ENCODE measurements at places on chromosomes 11 and 22. TPM values are rescaled to one million over a fixed set of nuclear protein-coding genes. Genes with fewer than 3 reads are reported as not detected.

Gene DGCR6
- total RNA-seq: 2.9 TPM

Gene RAB39A
- 0.71 TPM for total RNA-seq

Gene PRR33
- 0.33 TPM for total RNA-seq

Gene LINC01488
- total RNA-seq: not detected

Gene FAM181B
- 3.7 TPM for total RNA-seq

Gene NXPE2
- total RNA-seq: 0.22 TPM

Gene IGLL5
- 0.59 TPM for total RNA-seq

Gene OPCML
- not detected for total RNA-seq

Gene MS4A6A
- 15.6 TPM for total RNA-seq

DNA sequence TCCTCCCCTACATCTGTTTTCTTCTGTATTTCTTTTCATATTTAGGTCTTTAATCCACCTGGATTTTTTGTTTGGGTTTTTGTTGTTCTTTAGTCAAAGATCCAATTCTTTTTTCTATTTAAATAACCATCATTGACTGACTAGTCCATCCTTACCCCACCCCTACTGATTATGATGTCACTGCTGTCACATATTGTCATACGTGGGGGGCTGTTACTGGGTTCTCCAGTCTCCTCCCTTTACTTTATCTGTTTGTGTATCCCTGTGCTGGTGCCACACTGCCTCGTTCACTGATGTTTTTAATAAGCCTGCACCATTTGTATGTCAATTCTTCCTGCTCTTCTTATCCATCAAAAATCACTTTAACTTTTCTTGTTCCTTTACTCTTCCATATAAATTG lies 6.9 kb upstream of the DCPS start:
- DNase-seq: no peak

- DNase-seq: no peak
Measured at GRCh38 chr22:44828193-44828592, 75.8 kb downstream of the ARHGAP8 start.

DNA sequence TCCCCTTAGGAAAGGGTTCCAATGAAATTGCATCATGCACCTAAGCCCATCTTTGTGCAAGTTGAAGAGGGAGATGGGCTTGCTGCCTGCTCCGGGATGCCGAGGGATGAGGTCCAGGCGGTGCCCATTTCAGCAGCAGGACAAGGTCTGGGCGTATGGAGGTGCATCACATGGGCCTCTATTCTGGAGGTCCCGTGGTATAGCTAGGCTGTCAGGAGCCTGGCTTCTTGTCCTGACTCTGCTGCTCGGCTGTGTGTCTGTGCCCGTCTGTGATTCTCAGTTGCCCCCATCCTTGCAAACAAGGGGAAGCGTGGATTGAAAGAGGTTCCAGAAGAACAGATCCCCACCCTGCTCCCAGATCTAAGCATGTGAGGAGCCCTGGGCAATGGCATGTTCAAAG lies 130.0 kb downstream of the OSBP2 start:
- DNase-seq: no peak

DNA sequence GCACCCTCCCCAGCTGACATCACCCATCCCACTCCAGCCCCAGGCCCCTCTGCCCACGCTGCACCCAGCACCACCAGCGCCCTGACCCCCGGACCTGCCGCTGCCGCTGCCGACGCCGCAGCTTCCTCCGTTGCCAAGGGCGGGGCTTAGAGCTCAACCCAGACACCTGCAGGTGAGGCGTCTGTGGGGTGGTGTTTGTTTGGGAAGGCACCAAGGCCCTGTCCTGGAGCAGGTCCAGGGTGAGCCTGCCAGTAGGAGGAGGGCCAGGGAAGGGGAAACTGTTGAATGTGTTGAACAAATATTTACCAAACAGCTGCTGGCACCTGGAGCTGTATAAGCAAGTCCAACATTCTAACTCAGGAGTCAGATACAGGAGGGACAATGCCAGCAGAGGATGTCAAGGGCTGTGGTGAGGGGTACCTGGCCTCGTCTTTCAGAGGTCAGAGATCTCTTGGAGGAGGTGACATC lies 3.1 kb downstream of the VEGFB start:
- DNase-seq: no peak

DNA sequence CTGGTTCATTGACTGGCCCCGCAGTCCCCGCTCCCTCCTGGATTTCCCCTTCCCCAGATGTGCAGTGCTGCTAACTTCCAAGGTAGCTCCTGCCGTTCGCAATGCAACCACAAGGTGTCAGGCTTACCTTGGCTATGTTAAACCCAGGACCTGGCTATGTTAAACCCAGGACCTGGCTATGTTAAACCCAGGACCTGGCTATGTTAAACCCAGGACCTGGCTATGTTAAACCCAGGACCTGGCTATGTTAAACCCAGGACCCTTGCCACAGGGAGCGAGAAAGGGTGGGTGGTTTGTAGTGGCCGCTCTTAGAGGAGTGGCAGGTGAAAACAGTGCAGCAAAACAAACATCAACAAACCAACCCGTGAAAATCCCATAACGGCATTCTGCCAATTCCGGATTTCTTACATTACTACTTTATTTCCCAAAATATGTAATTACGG lies 2.9 kb upstream of the ADAMTS8 start:
- peak; percentile 82 for DNase-seq

DNA sequence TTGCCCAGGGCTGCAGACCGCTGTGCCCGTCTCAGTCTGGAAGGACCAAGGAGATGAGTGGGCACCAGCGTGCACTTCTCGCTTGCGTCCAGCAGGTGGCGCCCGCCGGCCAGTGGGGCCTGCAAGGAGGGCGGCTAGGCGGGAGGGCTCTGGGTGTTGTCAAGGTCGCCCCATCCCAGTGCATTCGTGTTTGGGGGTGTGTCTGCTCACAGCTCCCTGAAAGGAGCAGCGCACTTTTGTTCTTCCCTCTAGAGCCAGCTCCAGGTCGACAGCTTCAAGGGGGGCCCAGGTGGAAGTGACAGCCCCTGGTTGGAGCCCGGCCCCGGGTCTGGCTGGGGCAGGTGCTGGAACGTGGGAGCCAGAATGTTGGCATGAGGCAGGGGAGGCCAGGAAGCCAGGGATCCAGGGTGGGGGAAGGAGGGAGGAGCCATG lies 23.4 kb upstream of the MPPED1 start:
- peak; percentile 77 for DNase-seq

- no peak for DNase-seq
Measured at GRCh38 chr11:74025467-74026166, 16.7 kb upstream of the UCP3 start.

DNA sequence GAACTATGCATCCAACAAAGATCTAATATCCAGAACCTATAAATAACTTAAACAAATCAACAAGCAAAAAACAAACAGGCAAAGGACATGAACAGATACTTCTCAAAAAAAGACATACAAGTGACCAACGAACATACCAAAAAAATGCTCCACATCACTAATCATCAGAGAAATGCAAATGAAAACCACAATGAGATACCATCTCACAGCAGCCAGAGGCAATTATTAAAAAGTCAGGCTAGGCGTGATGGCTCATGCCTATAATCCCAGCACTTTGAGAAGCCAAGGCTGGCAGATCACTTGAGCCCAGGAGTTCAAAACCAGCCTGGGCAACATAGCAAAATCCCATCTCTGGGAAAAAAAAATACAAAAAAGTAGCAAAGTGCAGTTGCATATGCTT lies 10.7 kb downstream of the SAA4 start:
- no peak for DNase-seq

DNA sequence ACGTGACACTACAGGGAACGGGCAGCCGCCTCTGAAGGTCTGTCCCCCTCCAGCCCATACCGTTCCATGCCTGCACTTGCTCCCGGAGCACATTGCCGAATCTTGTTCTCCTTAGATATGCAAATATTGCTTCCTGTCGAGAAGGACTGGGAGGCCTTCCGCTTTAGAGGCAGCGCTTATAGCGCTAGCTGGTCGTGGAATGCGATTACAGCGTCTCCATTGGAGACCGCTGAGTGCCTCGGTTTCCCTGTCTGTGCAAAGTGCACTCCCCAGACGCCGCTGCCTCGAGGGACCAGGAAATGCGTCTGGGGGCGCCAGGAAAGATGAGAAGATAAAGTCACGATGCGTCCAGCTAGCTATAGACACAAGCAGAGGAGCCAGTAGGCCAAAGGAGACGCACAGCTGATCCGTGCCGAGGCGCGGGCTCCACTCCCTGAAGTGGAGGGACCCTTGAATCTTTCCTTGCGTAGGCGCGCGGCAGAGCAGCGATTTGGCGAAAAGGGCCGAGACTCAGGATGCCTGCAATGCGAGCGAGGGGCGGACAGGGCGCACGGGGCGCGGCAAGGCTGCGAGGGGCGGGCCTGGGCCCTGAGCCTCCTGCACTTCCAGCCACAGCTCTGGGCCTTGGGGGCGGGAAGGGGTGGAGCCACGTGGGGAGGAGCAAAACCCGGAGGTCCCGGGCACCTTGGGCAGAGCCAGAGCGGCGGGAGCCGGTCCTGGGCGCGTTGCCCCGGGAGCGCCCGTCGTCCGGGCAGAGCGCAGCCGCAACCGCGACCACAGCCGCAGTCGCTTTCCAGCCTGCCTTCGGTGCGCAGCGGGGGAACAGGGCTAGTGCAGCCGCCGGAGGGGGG lies at the start of gene RASSF10:
RASSF10 (plus strand) TSS at position 692 of the 851 bp plus-strand sequence. CDS start 261 bp downstream, outside the sequence.
- DNase-seq: peak; percentile 65

DNA sequence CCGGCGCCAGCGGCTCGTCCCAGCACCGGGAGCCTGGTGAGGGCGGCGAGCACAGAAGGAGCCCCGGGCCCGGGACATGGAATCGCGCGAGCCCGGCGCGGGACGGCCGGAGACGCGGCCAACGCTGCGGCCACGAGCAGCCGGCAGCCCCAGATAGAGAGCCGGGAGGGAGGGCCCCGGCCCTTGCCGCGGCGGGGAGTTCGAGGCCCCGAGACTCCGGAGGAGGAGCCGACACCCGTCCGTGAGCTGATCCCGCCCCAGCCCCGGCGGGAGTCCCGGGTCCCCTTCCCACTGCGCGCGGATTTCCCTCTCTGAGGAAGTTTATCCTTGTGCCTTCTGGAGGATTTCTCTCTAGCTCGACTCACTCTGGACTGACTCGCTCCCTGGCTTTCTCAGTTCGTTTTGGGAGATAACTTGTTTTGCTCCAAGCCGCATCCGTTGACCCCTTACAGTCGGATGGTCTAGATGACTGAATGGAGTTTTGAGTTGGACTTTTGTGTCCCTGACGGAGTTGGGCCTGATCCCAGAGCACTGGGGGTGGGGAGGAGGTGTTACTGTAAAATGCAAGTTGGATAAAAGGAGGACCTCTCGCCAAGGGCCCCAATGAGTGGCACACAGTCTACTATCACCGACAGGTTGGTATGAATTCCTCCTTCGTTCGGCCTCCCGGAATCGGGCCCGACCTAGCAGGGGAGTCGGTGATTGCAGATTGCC lies 585 bp downstream of the ARHGEF12 start:
- peak; percentile 61 for DNase-seq

- no peak for DNase-seq
Measured at GRCh38 chr22:28743852-28744251, 2.0 kb downstream of the HSCB start.

GRCh38 chr11:88406876-88407275 lies 69.3 kb upstream of the CTSC start:
- DNase-seq: no peak

DNA sequence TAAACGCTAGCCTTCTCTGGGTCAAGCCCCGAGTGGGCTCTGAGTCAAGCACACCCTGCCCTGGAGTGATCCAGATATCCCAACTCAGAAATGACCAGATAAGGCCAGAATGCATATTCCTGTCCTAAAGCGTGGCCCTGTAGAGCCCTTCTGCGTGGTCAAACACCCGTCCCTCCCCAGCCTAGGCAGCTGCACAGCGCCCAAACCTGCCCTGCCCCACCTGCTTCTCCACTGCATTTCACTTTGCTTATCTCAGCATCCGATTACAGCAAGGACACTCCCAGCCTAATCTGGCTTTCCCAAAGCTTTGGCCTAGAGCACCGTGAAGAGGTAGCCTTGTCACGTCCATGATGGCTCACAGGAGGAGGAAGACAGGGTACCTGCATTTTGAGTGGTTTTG lies 11.9 kb upstream of the TMPRSS4 start:
- DNase-seq: no peak

GRCh38 chr11:118696673-118697226 lies 17.3 kb upstream of the TREH start:
- DNase-seq: no peak

GRCh38 chr22:19815823-19816290 lies 38.8 kb downstream of the GNB1L start:
- DNase-seq: peak; percentile 53

DNA sequence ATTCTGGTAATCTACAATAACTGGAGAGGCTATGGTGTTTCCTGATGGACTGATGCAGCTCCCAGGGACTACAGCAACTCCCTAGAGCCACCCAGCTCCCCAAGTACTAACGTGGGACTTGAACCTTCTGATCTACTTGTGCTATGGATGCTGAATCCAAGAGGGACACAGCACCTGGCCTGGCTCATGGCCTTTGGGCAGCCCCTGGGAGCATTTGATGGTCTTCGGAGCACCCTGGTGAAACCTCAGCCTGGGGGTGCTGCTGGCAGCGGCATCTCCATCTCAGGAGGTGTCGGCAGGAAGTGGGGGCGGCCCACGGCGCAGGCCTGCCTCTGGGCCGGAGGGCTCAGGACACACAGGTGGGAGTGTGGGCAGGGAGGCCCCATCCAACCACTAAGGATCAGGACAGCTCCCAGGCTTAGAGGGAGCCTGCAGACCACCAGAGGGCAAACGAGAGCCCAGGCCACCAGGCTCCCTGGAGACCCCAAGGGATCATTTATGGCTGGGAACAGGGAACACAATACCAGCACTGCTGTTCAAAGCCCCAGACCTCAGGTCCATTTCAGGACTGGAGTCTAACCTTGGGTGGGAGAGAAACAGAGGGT lies 8.7 kb downstream of the EHD1 start:
- no peak for DNase-seq

DNA sequence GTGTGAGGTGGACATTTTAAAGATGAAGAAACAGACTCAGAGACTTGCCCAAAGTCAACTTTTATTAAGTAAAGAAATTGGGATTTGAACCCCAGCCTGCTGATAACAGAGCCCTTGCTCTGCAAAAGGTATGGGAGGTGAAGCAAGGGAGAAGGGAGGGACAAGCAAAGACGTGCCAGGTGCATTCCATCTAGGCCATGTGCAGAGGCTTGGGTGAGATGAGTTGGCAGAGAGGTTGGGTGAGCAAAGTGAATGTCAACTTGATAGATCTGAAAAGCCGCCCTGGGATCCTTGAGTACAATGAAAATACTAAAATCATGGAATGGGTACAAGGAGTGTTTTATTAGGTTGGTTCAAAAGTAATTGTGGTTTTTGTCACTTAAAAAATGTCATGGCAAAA lies 341.3 kb downstream of the CADM1 start:
- no peak for DNase-seq

DNA sequence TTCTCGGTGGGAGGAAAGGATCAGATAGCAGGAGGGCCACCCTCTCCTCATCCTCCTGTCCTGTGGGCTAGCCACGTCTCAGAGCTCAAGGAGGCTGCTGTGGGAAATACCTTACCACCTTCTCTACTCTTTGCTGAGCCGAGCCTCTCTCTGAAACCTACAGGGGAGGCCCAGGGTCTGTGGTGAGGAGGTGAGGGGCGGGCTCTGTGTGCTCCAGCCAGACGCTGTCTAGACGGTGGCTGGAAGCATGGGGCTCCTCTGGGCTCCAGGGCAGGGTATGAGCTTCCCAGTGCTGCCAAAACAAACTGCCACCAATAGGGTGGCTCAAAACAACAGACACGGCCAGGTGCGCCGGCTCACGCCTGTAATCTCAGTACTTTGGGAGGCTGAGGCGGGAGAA lies 5.5 kb upstream of the TMPRSS6 start:
- no peak for DNase-seq

- DNase-seq: no peak
Measured at GRCh38 chr11:115709297-115709696, 205.1 kb upstream of the CADM1 start.

All from right atrium auricular region (tissue), 2 donors.